NCI-H510A (cell line): ENCODE measurements at places on chromosomes 7 and 10.

DNA sequence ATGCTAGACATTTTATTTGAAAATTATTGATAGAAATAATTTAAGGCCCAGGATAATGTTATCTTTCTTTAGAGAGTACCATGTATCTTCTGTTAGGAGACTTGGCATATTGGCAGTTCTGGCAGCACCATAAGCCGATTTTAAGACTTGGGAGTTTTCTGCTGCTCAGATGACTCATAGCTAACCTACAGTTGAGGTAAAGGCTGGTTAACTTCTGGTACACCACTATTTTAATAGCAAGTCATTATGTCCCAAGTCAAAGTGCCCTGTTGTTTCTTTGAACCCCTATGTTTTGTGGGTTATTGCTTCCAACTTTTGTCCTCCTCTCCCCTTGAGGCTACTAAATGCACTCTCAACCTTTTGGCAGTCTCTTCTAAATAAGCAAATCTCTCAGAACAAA is 25.2 kb downstream of the ATRNL1 start:
- DNase-seq, result no peak

GRCh38 chr7:11469028-11469745 is 362.8 kb downstream of the THSD7A start:
- DNase-seq, result no peak

GRCh38 chr7:100190048-100190711 is 12.5 kb downstream of the STAG3 start:
- no peak for DNase-seq

GRCh38 chr10:102668326-102669107 is 24.2 kb downstream of the TRIM8 start:
- DNase-seq, result no peak

- no peak for DNase-seq
Measured at GRCh38 chr7:104971290-104972071, 42.5 kb upstream of the KMT2E start.

DNA sequence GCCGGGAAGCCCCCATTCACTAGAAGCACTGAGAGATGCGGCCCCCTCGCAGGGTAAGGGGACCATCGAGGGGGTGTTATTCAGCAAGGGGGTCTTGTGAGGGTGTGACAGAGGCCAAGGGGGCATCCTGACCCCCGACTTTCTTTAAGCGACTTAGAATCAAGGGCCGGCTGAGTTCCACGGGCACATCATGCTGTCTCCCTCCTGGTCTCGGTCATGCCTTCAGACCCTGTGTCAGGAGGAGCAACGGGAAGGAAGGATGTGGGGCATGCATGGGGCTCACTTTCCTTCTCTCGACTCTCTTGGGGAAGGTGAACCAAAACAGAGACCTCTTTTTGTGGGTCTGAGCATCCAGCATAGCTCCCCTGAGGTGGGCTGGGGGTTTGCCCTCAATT is 2.5 kb downstream of the ACSL5 start:
- no peak for DNase-seq
